SK-N-DZ (cell line): ENCODE measurements at places on chromosomes 11 and 22.

- DNase-seq = no peak
These were observed 1.4 kb downstream of the SMPD1 start for GRCh38 chr11:6391537-6392134.

- DNase-seq = peak; percentile 59
These were observed 30.9 kb downstream of the C22orf31 start for GRCh38 chr22:29030618-29031226.

DNA sequence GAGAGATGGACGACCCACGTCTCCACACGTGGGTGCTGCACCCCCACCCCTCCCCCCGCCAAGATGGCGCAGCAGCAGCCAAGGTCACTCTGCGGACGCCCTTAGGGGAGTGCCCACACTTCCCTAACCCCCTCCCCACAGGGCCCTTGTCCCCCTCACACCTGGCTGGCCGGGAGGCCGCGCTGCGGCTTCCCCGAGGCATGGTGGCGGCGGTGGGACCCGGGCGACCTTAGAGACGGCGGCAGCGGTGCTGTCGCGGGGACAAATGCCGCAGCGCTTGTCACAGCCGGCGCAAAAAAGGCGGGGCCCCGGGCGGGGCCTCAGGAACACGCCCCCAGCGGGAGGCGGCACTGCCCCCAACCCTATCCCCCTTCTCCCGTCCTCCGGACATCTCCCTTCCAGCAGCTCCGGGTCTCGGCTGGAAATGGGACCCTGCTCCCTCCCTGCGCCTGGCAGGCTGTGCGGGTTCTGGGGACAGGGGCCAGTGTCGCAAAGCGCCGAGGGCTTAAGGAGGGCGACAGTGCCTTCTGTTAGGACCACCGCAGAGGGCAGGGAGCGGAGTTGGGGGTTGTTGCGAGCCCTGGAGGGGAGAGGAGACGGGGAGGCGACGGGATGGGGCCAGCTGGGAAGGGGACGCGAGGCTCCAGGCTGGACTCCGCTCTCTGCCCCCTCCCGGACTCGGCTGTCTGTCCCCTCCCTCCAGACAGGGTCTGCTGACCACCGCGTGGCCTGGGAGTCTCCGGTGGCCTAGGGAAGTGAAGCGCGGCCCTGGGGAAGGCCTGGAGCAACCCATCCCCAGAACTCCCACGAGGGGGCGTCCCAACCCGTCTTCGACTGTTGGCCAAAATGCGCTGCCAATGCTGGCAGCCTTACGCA, at the start of gene CHCHD10:
TSS of gene CHCHD10 (minus strand) at position 300 of the 876 bp plus-strand sequence. CDS start at position 202, 98 bp downstream.
- peak; percentile 87 for DNase-seq

DNA sequence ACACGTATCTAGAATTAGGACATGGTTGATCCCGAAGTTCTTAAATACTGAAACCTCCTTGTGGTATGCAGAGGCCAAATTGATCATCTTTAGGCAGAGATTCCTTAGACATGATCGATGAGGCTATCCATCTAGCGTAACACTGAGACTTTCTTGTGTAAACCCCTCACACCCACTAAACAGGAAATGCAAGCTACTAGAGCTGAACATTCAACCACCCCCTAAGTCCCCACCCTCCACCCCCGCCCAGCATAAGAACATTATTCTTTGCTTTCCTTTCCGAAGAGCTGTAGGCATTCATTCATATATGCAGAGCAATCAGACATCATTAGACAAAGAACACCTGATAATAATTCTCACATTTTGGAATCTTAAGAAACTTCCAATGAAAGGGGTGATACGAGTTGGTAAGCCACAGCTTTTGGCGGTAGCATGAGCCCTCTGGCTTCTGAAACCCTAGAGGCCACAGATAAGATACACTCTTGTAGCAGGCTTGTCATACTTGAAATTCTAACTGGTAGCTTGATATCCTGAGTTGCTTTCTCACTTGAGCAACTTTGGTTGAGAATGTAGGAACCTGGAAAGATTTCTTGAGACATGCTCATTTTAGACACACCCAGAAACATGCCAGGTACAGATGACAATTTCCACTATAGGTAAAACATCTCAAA, 42.2 kb downstream of the FLI1 start:
- no peak for DNase-seq

- no peak for DNase-seq
These were observed 309.9 kb downstream of the BRD1 start for GRCh38 chr22:49517667-49518185.
